ENCODE measurements at places on chromosomes 5 and 9.

- DNase-seq: no peak
Observed at GRCh38 chr9:127102176-127102575, 20.3 kb downstream of the ANGPTL2 start.

DNA sequence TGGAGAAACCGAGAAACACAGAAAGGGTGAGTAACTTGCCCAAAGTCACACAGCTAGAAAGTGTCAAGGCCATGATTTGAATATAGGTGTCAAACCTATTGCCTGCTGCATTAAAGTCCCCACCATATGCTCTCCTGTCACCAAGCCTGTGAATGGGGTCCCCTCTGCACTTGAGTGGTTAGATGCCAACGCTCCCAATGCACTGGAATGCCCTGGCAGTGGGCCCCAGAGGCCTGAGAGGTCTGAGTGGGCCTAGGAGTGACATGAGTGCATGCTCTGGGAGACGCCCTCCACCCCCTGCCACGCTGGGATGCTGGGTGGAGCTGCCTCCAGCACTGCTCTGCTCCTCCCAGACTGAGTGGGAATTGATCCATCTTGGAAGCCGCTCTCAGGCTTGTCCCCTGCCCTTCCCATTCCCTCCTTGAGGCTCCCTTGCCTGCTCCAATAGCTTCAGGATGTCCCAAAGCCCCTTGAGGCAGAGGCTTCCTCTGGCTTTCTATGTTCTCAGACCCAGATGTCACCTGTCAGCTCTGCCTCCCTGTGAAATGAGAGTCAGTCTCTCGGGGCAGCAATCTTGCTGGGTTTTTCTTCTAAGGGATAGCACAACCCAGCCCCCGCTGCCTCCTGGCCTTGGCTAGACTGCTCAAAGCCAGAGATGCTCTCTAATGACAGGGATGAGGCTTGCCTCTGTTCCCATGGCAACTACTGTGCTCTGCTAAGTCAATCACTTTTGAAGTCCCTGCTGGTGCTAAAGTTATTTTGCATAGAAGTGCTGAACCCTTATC lies 6.6 kb upstream of the ARSI start:
- no peak for DNase-seq

DNA sequence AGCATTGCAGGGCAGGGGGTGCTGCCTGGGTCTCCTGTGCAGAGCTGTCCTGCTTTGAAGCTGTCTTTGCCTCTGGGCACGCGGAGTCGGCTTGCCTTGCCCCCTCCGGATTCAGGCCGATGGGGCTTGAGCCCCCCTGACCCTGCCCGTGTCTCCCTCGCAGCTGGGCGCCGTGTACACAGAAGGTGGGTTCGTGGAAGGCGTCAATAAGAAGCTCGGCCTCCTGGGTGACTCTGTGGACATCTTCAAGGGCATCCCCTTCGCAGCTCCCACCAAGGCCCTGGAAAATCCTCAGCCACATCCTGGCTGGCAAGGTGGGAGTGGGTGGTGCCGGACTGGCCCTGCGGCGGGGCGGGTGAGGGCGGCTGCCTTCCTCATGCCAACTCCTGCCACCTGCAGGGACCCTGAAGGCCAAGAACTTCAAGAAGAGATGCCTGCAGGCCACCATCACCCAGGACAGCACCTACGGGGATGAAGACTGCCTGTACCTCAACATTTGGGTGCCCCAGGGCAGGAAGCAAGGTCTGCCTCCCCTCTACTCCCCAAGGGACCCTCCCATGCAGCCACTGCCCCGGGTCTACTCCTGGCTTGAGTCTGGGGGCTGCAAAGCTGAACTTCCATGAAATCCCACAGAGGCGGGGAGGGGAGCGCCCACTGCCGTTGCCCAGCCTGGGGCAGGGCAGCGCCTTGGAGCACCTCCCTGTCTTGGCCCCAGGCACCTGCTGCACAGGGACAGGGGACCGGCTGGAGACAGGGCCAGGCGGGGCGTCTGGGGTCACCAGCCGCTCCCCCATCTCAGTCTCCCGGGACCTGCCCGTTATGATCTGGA lies 2.7 kb downstream of the CEL start:
- DNase-seq: no peak

DNA sequence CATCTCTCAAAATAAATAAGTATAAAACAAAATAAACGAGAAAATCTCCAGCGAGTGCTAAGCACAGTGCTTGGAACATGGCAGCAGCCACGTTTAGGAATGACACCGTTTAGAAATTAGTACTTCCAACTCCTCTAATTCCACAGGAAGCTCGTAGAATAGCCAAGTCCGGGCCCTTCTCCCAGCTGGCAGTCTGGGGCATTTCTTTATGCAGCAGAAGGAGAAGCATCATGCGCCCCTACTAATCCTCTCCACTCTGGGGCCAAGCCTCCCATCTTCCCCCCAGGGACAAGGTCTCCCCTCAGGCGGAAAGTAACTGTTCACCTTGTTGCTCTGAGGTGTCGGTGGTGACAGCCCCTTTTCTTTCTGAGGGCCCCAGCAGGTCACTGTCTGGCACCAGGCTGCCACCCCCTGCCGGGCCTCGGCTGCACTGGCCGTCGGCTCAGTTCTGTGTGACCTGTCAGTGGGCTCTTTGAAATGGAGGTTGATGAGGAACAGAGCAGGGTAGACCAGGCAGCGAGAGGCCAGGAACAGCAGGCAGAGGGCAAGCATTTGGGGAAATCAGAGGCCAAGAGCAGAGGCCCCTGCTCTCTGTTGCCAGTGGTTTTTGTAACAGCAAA lies 113.5 kb upstream of the WWC1 start:
- no peak for DNase-seq

DNA sequence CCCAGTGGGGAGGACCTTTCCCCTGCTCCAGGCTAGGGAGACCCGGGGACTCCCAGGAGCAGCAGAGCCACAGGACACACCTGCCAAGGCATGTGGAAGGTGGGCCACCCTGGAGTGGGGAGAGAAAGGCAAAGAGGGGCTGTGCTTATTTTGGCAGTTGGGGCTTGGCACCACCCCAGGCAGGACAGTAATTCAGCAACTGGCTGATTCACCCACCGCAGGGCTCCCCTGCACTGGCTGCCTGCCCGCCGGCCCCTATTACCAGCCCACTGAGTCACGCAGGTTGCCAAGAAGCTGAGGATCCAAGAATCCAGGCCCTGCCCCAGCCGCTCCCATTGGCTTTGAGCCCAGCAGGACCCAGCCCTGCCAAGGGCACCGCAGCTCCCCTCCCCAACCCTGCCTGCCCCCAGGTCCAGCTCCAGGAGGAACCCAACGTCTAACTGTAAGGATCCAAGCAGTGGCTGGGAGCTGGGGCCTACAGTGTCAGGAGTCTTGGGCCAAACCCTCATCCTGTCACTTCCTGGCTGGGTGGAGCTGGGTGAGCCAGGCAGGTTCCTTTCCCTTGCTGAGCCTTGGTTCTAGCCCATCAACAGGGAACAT lies 14.2 kb upstream of the RALGDS start:
- DNase-seq: no peak

DNA sequence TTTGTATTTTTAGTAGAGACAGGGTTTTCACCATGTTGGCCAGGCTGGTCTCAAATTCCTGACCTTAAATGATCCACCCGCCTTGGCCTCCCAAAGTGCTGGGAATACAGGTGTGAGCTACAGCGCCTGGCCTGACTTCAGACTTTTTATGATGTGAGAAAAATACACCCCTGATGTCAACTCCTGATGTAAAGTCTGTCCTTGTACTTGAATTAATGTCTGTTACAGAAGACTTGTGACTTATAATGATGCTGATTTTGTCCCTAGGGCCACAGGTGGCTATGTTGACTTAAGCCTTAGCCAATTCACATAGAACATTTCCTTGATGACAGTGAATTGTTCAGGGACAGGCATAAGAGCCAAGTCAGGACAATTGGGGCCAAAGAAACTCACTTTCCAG lies 42.5 kb upstream of the MELK start:
- no peak for DNase-seq

- no peak for DNase-seq
Observed at GRCh38 chr9:98521141-98521540, 187.6 kb downstream of the GABBR2 start.

Measured in Jurkat, Clone E6-1 (cell line).